ENCODE measurements at places on chromosomes 4 and X. TPM values are rescaled to one million over a fixed set of nuclear protein-coding genes. Genes with fewer than 3 reads are reported as not detected.

DAPP1 gene
- total RNA-seq, result not detected

CENPVL1 gene
- not detected for total RNA-seq

NAA10 gene
- 138 TPM for total RNA-seq

MAGEA2 gene
- total RNA-seq, result not detected

RAB40A gene
- 0.10 TPM for total RNA-seq

SOD3 gene
- total RNA-seq, result not detected

SPOCK3 gene
- not detected for total RNA-seq

SMARCA1 gene
- 28.3 TPM for total RNA-seq

RAB39B gene
- total RNA-seq, result 0.10 TPM

GPC4 gene
- total RNA-seq, result 0.10 TPM

OTC gene
- not detected for total RNA-seq

MRFAP1L1 gene
- 27.1 TPM for total RNA-seq

SLC9B2 gene
- total RNA-seq, result 30.6 TPM

ADGRL3 gene
- not detected for total RNA-seq

GIMD1 gene
- not detected for total RNA-seq

BST1 gene
- 49.3 TPM for total RNA-seq

CENPU gene
- total RNA-seq, result 17.0 TPM

COX7B2 gene
- total RNA-seq, result not detected

ADH1A gene
- total RNA-seq, result not detected

SSR4 gene
- total RNA-seq, result 177 TPM

SSX4B gene
- not detected for total RNA-seq

AR gene
- 14.9 TPM for total RNA-seq

TKTL2 gene
- total RNA-seq, result not detected

CXCL8 gene
- total RNA-seq, result 175 TPM

MSL3 gene
- total RNA-seq, result 51.0 TPM

UFSP2 gene
- total RNA-seq, result 31.5 TPM

VCX3B gene
- total RNA-seq, result not detected

CXCL1 gene
- total RNA-seq, result 51.0 TPM

BMP2K gene
- total RNA-seq, result 131 TPM

C4orf51 gene
- not detected for total RNA-seq

PLS3 gene
- 546 TPM for total RNA-seq

ELF2 gene
- 39.8 TPM for total RNA-seq

PNCK gene
- total RNA-seq, result not detected

SYNPO2 gene
- total RNA-seq, result 0.65 TPM

ASB5 gene
- not detected for total RNA-seq
